ENCODE measurements at places on chromosomes 5 and 9. TPM values are rescaled to one million over a fixed set of nuclear protein-coding genes. Genes with fewer than 3 reads are reported as not detected.
A peak's percentile ranks its signal among the peaks of the same experiment; 100 is the strongest.

GRCh38 chr5:178174456-178174855 is 12.7 kb downstream of the GMCL2 start:
- no peak overlapping the region for H3K4me3 ChIP-seq
- H3K27ac ChIP-seq, result no peak overlapping the region
- no peaks in the 10 kb centered on the region for H3K4me1 ChIP-seq
- no peaks in the 10 kb centered on the region for H3K36me3 ChIP-seq
- no peaks in the 10 kb centered on the region for H3K27me3 ChIP-seq
- no peak for DNase-seq

DNA sequence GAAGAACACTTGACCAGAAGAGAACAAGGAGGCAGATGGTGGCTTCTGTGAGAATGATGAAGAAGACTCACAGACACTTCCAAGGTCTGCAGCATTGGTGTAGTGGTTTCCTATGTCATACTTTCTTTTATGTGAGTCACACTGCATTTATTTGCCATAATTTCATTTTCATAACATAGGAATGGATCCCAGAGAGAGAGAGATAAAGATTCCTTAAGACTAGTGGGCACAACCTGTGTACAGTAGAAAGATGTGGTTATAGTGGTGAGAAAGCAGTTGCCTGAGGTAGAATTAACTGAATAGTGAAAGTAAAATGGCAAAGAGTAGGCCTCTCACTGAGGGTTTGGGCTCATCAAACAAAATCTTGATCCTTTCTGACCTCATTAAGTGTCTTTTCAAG is 7.6 kb upstream of the CCDC152 start:
- H3K36me3 ChIP-seq, result no peaks in the 10 kb centered on the region
- no peak for DNase-seq
- H3K27me3 ChIP-seq, result no peaks in the 10 kb centered on the region
- no peaks in the 10 kb centered on the region for H3K4me1 ChIP-seq
- H3K27ac ChIP-seq, result no peak overlapping the region

GRCh38 chr9:91177661-91178280 is 183.9 kb downstream of the AUH start:
- H3K36me3 ChIP-seq, result no peaks in the 10 kb centered on the region
- no peak overlapping the region for H3K4me3 ChIP-seq
- peaks cover 9% of the 10 kb centered on the region for H3K4me1 ChIP-seq
- H3K27me3 ChIP-seq, result no peaks in the 10 kb centered on the region
- H3K27ac ChIP-seq, result no peak overlapping the region

Gene PCA3
- total RNA-seq, result not detected

GRCh38 chr9:137206602-137207001 is 1.1 kb downstream of the NDOR1 start:
- DNase-seq, result no peak
- H3K4me1 ChIP-seq, result peaks cover 53% of the 10 kb centered on the region
- H3K36me3 ChIP-seq, result no peaks in the 10 kb centered on the region
- H3K27me3 ChIP-seq, result no peaks in the 10 kb centered on the region
- peak overlapping the region; percentile 96 for H3K4me3 ChIP-seq
- peak overlapping the region; percentile 89 for H3K27ac ChIP-seq

GRCh38 chr5:19044931-19045695 is 942.9 kb downstream of the CDH18 start:
- H3K27me3 ChIP-seq, result no peaks in the 10 kb centered on the region
- no peaks in the 10 kb centered on the region for H3K4me1 ChIP-seq
- no peak overlapping the region for H3K4me3 ChIP-seq

DNA sequence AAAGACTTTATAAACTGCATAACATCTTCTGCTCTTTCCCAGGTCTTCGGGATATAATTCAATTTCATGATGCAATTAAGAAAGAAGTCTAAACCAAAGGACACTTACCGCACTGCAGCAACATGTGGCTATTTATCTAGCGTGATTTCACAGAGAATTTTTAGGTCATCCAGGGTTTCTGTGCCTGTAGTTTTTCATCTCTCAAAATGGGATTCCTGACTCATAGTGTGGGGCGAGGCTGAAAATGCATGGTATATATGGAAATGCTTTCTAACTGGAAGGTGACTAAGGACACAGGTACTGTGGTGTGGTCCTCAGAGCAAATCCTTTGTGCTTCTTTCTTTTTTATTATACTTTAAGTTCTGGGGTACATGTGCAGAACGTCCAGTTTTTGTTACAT is 557.7 kb upstream of the KLF4 start:
- DNase-seq, result no peak
- H3K4me3 ChIP-seq, result no peak overlapping the region
- no peaks in the 10 kb centered on the region for H3K4me1 ChIP-seq
- no peak overlapping the region for H3K27ac ChIP-seq
- H3K27me3 ChIP-seq, result no peaks in the 10 kb centered on the region

Gene SLC36A2
- total RNA-seq, result 7.8 TPM

Gene PHYHD1
- total RNA-seq, result 48.9 TPM

- H3K27me3 ChIP-seq, result no peaks in the 10 kb centered on the region
- DNase-seq, result no peak
- H3K4me1 ChIP-seq, result peaks cover 12% of the 10 kb centered on the region
- H3K36me3 ChIP-seq, result no peaks in the 10 kb centered on the region
- H3K4me3 ChIP-seq, result no peak overlapping the region
- no peak overlapping the region for H3K27ac ChIP-seq
These were observed 121.0 kb downstream of the NREP start for GRCh38 chr5:111635916-111636570.

Gene KIF4B
- not detected for total RNA-seq

GRCh38 chr5:4613440-4613839 is 526.7 kb upstream of the ADAMTS16 start:
- no peak overlapping the region for H3K4me3 ChIP-seq
- H3K4me1 ChIP-seq, result no peaks in the 10 kb centered on the region
- no peak overlapping the region for H3K27ac ChIP-seq
- no peaks in the 10 kb centered on the region for H3K27me3 ChIP-seq
- H3K36me3 ChIP-seq, result no peaks in the 10 kb centered on the region
- DNase-seq, result no peak

DNA sequence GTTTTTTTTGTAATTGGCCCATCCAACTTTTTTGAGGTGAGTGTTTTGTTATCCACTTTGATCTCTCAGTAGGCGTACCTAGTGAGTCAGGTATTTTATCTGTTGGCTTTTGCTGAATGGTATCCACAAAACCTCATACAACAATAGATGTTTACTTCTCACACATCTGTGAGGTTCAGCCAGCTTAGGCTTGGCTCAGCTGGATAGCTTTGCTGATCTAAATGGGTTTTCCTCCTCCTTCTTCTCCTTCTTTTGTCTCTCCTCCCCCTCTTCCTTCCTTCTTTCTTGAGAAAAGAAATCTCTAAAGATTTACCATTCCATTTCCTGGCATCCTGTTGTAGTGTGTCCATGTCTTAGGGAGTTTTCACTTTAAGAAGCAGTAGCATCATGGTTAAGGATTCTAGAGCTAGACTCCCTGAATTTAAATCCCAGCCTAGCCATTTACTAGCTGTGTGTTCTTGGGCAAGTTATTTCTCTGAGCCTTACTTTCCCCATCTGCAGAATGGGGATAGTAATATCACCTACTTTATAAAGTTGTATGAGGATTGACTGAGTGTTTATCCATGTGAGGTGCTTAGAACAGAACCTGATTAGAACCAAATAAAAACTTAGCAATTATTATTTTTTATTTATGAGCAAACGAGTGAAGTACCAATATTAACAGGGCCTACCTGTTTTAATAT is 126.3 kb downstream of the ARHGAP26 start:
- H3K27me3 ChIP-seq, result no peaks in the 10 kb centered on the region
- H3K4me1 ChIP-seq, result no peaks in the 10 kb centered on the region
- H3K36me3 ChIP-seq, result no peaks in the 10 kb centered on the region
- no peak overlapping the region for H3K4me3 ChIP-seq

Gene TSC1
- 88.4 TPM for total RNA-seq

DNA sequence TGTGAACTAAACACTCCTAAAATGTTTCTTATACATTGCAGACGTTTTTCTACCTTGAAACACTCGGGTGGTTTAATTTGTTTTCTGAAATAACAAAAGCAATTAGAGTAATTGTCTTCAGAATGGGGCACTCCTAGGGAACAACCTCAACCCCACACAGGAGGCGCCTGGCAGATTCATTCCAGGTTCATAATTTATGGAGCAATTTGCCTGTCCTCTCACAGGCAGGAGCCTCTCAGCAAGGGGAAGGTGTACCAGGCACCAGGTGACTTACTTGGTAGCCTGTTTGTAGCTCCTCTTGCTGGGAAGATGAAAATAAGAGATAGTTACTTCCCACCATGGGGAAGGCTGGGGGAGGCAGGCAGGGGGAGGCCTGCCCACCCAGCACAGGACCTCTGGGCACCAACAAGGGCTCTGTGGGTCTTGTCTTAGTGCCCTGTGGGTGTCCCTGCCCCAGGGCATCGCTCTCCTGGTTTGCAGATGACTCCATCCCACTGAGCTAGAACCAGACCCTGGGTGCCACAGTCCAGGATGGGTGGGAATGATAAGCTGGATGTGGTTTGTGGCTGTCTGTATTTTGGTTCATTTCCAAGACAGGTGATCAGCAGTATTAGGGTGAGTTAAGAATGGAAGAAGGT is 144.4 kb downstream of the FSTL4 start:
- H3K27me3 ChIP-seq, result no peaks in the 10 kb centered on the region
- no peaks in the 10 kb centered on the region for H3K4me1 ChIP-seq
- no peaks in the 10 kb centered on the region for H3K36me3 ChIP-seq
- H3K27ac ChIP-seq, result no peak overlapping the region
- no peak overlapping the region for H3K4me3 ChIP-seq
- no peak for DNase-seq

- no peaks in the 10 kb centered on the region for H3K36me3 ChIP-seq
- H3K27me3 ChIP-seq, result no peaks in the 10 kb centered on the region
- H3K27ac ChIP-seq, result no peak overlapping the region
- H3K4me3 ChIP-seq, result no peak overlapping the region
- H3K4me1 ChIP-seq, result no peaks in the 10 kb centered on the region
These were observed 296.8 kb downstream of the PDE4D start for GRCh38 chr5:59596586-59597350.

Gene NSMF
- 274 TPM for total RNA-seq

Gene GCNT4
- 0.90 TPM for total RNA-seq

DNA sequence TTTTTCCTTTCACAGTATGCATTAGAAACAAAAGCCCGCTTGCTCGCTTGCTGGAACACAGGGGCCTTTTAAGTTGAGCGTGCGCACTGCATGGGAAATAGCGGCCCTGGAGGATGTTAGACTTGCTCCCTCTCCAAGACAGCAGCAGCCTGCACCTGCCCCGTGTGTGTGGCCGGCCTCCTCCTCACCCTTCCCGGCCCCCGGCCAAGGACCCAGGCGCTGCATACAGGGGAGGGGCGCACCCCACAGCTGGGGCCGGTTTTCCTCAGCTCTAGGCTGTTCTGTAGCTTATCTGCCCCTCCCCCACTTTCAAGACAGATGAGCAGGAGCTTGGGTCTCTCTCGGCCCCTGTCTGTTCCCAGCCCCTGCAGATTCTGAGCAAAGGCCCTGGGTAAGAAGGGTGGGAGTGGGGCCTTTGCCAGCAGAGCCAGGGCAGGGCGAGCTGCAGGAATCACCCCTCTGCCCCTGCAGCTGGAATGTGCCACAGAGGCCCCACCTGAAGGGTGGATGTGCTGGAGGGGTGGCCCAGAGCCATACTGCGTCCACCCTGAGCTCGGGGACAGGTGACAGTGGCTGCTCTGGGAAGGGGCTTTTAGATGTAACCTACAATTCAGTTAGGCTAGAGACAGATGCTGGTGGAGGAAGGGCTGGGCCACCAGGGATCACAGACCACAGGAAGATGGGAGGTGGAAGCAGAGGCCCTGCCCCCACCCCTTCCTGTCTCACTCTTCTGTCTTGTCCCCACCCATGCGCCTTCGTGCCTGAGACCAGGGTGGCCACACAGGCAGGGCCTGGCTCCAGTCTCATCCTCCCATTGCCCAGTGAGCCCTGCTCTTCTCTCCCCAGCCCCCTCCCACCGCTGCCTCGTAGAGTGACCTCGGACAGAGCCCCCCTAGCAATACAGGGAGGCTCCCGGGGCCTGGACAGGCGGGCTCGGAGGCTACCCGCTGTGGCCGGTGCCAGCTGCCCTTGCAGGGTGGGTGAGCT is 132.4 kb downstream of the DAB2IP start:
- no peak for DNase-seq
- no peaks in the 10 kb centered on the region for H3K27me3 ChIP-seq
- no peaks in the 10 kb centered on the region for H3K36me3 ChIP-seq
- peak overlapping the region; percentile 67 for H3K27ac ChIP-seq

Gene RAPGEF1
- 32.0 TPM for total RNA-seq

DNA sequence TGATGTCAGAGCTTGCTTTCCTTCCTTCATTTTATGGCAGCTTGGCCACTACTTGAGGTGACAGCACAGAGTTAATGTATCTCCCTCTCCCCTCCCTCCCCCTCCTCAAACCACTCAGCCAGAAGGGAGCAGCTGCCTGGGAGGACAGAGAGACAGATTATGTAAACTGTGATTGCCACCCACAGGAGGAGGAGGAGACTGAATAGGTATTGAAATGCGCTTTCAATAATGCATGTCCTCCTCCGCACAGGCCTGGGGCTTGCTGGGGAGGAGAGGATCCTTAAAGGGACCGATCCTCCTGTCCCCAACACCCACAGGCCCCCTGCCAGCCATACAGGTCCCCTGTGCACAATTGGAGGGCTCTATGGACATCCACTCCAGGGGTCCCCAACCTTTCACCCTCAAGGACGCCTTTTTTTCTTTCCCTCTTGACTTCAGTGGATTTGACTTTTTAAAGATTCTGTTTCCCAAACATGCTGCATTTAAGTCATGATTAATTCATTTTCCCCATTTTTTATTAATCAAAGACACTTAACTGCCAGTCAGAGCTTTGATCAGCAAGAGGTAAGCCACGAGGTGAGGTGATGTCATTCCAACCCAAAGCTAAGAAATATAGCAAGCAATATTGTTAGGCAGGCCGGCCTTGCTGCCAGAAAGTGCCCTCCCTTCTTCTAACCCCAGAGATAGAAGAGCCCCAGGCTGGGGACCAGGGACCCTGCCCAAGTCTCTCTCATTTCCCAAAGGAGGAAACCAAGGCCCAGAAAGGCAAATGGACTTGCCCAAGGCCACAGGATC is 47.5 kb upstream of the CPLX2 start:
- H3K27me3 ChIP-seq, result no peaks in the 10 kb centered on the region
- no peak overlapping the region for H3K4me3 ChIP-seq
- H3K4me1 ChIP-seq, result no peaks in the 10 kb centered on the region
- H3K27ac ChIP-seq, result no peak overlapping the region

- no peak overlapping the region for H3K4me3 ChIP-seq
- H3K4me1 ChIP-seq, result peaks cover 8% of the 10 kb centered on the region
- no peak for DNase-seq
- H3K27ac ChIP-seq, result peak overlapping the region; percentile 48
These were observed 30.2 kb downstream of the TGFBI start for GRCh38 chr5:136058972-136059354.

Gene PCDHGB2
- 11.4 TPM for total RNA-seq

DNA sequence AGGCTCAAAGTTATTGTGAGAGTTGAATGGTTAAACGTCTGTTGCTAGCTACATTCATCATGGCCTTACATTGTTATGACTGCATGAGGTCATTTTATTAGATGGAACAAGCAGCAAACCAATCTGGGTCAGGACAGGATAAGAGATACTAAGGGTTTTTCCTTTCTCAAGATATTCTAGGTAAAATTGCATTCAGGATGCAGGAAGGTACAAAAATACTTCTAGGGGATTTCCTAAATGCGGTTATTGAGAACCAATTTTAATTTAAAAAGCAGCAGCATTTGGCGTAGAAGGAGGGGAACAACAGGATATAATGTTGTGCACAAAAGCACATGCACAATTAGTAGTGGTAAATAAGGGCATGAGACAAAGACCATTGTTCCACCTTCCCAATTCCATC is 39.2 kb upstream of the LURAP1L start:
- no peaks in the 10 kb centered on the region for H3K4me1 ChIP-seq
- no peak overlapping the region for H3K27ac ChIP-seq
- no peaks in the 10 kb centered on the region for H3K27me3 ChIP-seq
- H3K4me3 ChIP-seq, result no peak overlapping the region
- no peaks in the 10 kb centered on the region for H3K36me3 ChIP-seq
